ENCODE measurements at places on chromosomes 4 and X. TPM values are rescaled to one million over a fixed set of nuclear protein-coding genes. Genes with fewer than 3 reads are reported as not detected.

The MEPE gene
- not detected for total RNA-seq

The HSFX2 gene
- total RNA-seq = 0.38 TPM

The TREX2 gene
- total RNA-seq = 19.3 TPM

The CACNA1F gene
- 0.21 TPM for total RNA-seq

The SPANXA1 gene
- not detected for total RNA-seq

The TMSB15B gene
- 3.4 TPM for total RNA-seq

The AMTN gene
- total RNA-seq = 0.83 TPM

GRCh38 chr4:142687547-142688275 is 158.4 kb downstream of the INPP4B start:
- no peak overlapping the region for H3K27ac ChIP-seq
- H3K4me1 ChIP-seq = no peaks in the 10 kb centered on the region
- no peaks in the 10 kb centered on the region for H3K27me3 ChIP-seq

- no peak overlapping the region for H3K27ac ChIP-seq
- no peak for DNase-seq
- H3K4me1 ChIP-seq = peaks cover 20% of the 10 kb centered on the region
- no peaks in the 10 kb centered on the region for H3K36me3 ChIP-seq
- H3K27me3 ChIP-seq = no peaks in the 10 kb centered on the region
These were observed 239.9 kb downstream of the MAML3 start for GRCh38 chr4:139913995-139914598.

DNA sequence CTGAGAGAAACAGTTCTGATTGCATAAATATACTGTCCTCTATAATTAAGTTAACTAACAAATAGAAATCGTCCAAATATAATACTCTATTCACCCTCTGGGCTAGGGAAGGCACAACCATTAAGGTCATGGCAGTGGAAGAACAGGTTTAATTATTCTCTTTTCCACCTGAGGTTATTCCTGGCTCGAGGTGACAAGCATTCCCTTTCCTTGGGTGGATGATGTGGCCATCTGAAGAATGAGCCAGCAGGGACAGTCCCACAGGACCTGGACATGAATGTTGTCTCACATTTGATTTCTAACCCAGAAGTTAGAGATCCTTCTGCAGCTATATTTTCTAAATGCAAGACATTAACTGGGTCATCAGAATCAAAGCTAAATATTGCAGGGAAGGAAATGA is 5.5 kb downstream of the IBSP start:
- H3K36me3 ChIP-seq = no peaks in the 10 kb centered on the region
- DNase-seq = no peak
- no peak overlapping the region for H3K4me3 ChIP-seq
- H3K4me1 ChIP-seq = no peaks in the 10 kb centered on the region
- H3K27me3 ChIP-seq = no peaks in the 10 kb centered on the region
- H3K27ac ChIP-seq = no peak overlapping the region

DNA sequence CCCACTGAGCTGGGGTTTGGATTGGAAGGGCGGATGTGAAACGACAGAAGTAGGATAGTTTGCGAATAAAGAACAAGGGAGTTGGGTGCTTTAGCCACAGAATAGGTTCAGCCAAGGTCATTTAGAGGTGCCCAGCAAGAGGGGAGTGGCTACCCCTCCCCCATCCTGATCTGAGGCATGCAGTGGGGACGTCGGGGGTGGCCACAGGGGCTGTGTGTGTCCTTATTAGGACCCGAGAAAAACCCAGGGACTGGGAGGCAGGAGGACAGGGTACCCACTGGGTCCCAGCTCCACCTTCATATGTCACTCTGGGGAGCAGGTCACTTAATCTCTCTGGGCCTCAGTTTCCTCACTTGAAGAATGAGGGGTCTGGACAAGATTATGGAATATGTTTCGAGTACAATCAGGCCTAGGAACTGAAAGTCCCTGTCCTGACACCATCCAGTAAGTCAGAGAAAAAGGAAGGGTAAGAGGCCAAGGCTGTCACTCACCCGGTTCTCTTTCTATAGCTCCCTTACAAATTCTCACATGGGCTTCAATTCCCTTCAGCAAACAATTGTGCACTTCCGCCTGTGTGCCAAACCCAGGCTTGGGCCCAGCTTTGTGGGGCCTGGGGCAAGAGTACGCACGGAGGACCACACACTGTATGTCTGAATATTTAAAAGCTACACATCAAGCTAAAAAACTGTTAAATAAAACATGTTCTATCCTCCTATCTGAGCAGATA is 4.2 kb upstream of the NYX start:
- H3K36me3 ChIP-seq = no peaks in the 10 kb centered on the region
- peak overlapping the region; percentile 71 for H3K27ac ChIP-seq
- H3K27me3 ChIP-seq = no peaks in the 10 kb centered on the region
- H3K4me3 ChIP-seq = peak overlapping the region; percentile 38
- H3K4me1 ChIP-seq = peaks cover 3% of the 10 kb centered on the region
- DNase-seq = no peak

- H3K27me3 ChIP-seq = no peaks in the 10 kb centered on the region
- H3K36me3 ChIP-seq = no peaks in the 10 kb centered on the region
- no peaks in the 10 kb centered on the region for H3K4me1 ChIP-seq
- H3K27ac ChIP-seq = no peak overlapping the region
- no peak overlapping the region for H3K4me3 ChIP-seq
These were observed 175.0 kb downstream of the TENM3 start for GRCh38 chr4:182418054-182418734.

DNA sequence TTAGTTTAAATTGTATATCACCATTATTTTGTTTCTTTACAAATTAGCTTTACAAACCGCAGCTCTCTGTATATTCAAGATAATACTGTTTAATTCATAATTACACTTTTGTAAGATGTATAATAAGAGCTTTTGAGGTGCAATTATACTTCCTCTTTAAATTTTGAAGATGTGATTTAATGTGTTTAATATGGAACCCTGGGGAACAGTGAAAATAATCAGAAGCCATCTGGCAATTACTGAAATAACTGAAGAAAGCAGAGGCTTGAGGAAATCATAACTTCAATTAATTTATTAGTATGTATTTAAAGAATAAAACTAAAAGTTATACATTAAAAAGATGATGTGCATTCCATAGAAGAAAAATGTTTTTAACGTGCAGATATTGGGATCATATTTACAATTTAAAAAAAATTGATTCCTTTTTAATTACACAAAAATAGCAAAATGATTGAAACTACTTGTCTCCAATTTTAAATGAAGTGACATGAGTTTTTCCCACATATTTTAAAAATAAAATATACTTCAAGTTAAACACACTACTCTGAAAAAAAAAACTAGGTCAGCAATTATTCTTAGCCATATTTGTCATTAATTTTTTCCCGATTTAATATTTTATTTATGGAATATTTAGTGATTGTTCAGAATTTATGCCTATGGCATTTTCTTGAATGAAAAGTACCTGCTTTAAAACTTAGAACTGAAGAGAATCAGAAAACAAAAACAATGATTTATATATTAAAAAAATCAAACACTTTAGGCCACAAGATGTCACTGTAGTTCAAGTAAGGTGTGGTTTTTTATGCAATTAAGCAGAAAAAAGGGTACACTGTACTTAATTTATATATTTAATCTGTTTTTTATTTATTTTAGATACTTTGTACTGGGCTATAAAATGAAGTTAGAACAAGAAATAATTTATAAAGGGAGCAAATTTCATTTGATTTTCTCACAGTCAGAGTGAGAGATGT is 942.7 kb upstream of the NDST4 start:
- no peak overlapping the region for H3K27ac ChIP-seq
- H3K4me1 ChIP-seq = no peaks in the 10 kb centered on the region
- no peaks in the 10 kb centered on the region for H3K36me3 ChIP-seq
- no peak for DNase-seq
- no peak overlapping the region for H3K4me3 ChIP-seq
- no peaks in the 10 kb centered on the region for H3K27me3 ChIP-seq

DNA sequence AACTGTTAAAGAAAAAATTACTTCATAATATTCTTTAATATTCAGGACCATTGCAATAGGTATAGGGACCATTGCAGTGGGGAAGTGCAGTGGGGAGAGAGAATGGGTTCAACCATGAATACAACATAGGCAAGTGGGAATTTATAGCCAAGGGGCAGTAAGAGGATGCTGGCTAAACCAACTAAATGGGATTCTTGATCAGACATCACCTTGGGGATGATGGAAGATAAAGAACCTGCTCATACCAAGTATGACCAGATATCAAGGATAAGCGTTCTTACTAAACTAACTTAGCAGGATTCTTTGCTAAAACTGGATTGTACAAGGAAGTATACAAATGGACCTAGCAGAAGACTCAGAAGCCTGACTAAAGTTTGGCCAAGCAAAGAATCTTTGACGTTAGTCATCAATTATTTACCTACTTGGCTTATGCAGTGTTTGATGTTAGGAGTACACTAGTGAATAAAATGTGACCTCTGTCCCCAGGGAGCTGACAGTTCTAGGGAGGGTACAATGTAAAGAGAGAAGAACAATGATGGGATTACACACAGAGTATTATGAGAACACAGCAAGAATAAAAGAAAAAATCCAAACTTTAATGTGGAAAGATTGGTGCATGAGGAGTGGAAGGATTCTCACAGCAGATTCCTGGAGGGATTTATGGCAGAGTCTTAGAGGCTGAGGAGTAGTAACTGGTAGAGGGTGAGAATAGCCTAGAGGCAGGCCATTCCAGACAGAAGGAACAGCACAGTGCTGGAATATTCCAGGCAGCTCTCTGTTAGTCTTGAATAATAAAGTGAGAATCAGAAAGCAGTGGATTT is 54.7 kb upstream of the MYOZ2 start:
- no peaks in the 10 kb centered on the region for H3K4me1 ChIP-seq
- no peak overlapping the region for H3K27ac ChIP-seq
- H3K4me3 ChIP-seq = no peak overlapping the region
- no peaks in the 10 kb centered on the region for H3K27me3 ChIP-seq

- H3K27me3 ChIP-seq = no peaks in the 10 kb centered on the region
- H3K4me3 ChIP-seq = no peak overlapping the region
- H3K4me1 ChIP-seq = no peaks in the 10 kb centered on the region
- DNase-seq = no peak
These were observed 12.2 kb upstream of the PARM1 start for GRCh38 chr4:74920704-74921103.

DNA sequence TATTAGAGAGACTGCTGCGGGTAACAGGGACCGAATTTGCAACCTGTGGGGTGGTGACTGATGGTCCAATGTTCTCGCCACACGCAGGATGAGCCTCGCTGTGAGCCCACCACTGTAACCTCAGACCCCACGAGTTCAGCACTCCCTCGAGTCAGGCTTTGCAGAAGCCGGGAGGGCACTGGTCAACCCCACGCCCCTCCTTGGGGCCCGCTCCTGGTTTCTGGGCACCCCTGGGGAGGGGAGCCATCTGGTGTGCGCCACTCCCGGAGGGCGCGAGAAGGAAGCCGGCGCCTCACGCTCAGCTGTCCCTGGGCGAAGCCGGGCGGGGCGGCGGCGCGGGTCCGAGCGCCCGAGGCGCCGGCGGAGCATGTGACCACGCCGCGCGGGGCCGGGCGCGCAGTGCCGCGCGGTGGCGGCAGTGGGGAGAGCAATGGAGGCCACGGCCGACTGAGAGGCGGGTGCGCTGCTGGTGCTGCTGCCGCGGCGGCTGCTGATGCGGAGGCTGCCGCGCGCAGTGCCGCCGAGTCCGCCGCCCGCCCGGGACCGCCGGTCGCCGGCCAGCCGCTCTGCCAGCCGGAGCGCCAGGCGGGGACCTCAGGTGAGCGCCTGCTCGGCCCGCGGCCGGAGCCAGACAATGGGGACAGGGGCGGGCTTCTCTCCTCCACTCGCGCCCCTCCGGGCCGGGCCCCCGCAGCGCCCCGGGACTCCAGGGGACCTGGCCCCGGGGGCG is 100.1 kb downstream of the CEP135 start:
- H3K36me3 ChIP-seq = no peaks in the 10 kb centered on the region
- H3K27ac ChIP-seq = no peak overlapping the region
- H3K27me3 ChIP-seq = peaks cover 18% of the 10 kb centered on the region
- DNase-seq = no peak
- peak overlapping the region; percentile 66 for H3K4me3 ChIP-seq

DNA sequence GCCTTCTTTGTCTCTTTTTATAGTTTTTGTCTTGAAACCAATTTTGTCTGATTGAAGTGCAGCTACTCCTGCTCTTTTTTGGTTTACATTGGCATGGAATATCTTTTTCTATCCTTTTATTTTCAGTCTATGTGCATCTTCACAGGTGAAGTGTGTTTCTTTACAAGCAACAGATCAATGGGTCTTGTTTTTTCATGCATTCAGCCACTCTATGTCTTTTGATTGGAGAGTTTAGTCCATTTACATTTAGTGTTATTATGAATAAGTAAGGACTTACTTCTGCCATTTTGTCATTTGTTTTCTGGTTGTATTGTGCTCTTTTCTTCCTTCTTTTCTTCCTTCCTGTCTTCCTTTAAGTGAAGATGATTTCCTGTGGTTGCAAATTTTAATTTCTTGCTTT is 224.4 kb downstream of the SLC39A8 start:
- no peaks in the 10 kb centered on the region for H3K36me3 ChIP-seq
- no peaks in the 10 kb centered on the region for H3K27me3 ChIP-seq
- no peak overlapping the region for H3K27ac ChIP-seq
- no peak for DNase-seq

- H3K27me3 ChIP-seq = no peaks in the 10 kb centered on the region
- no peaks in the 10 kb centered on the region for H3K36me3 ChIP-seq
- peak within 1 kb of the TSS; percentile 57 for H3K4me3 ChIP-seq
- DNase-seq = peak; percentile 86
- peak within 1 kb of the TSS; percentile 82 for H3K27ac ChIP-seq
These were observed at the start of gene TSC22D3 for GRCh38 chrX:107775734-107776511. TSS of gene TSC22D3 (minus strand) at chrX:107775787. CDS start at chrX:107775419, 368 bp downstream.

DNA sequence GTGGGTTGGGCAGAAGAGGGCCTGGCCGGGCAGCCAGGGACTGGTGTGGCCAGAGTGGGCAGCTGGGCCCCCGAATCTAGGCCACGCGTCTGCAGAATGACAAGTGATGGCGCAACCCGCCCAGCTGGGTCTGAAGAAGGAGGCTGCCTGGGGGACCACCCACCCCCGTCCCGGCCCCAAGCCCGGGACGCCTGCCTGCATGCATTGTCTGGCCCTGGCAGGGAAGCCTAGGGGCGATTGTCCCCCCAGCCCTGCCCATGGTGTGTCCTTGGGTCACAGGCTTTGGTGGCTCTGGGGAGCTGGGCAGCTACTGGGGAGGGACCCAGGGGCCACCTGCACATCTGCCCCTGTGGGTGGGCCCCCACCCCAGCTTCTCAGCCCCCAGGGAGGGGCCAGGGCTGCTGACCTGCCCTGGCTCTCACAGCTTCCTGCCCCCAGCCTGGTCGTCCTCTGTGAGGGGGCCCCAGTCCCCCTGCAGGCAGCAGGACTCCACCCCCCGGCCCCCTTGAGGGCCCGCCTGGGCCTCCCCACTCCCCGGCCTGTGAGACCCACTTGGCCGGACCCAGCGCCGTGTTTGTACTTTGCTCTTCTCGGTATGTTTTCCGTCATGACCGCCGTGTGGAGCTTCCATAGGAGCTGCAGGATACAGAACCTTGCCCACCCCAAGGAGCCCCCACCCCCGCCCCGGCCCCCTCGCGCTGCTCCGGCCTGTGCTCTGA is 4.9 kb downstream of the FGFR3 start:
- no peak overlapping the region for H3K27ac ChIP-seq
- H3K4me1 ChIP-seq = peaks cover 77% of the 10 kb centered on the region
- no peak for DNase-seq
- peaks cover 46% of the 10 kb centered on the region for H3K27me3 ChIP-seq

GRCh38 chr4:65083076-65083475 is 587.2 kb downstream of the EPHA5 start:
- no peaks in the 10 kb centered on the region for H3K27me3 ChIP-seq
- H3K4me3 ChIP-seq = no peak overlapping the region
- DNase-seq = no peak
